ENCODE measurements at places on chromosomes 6 and 20.

DNA sequence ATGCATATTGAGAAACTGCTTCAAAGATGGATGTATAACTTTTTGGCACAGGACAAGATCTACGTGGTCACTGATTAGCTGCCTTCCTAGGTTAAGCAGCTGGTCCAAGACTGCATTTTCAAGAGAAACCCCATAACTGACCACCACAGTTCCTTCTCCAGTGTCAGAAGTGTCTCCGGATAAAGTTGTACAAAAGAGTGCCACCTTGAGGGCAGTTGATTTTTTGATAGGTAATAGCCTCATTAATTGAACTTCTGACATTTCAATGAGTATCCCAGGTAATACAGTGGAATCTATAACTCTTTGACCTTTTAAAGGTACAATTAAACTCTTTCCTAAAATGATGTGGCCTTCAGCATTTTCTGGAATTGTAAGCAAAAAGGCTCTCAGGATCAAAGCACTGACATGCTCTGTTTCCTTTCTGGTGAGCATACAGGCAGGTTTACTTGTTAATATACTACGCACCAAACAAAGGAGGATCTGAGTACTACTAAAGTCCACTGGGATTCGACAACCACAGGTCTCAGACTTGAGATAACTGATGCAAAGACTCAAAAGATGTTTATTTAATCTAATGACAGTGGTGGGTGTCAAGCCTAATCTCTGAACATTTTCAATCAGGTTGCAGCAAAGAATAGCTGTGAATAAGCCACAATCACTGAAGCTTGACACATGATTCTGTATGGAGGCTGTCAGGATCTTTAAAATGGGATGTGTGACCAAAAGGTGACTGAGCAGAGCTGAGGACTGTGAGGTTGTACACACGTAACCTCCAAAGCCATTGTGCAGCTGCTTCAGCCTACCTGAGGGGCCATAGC, 21.2 kb downstream of the MKKS start:
- H3K27me3 ChIP-seq: no peaks in the 10 kb centered on the region
- H3K36me3 ChIP-seq: peaks cover 5% of the 10 kb centered on the region
- H3K4me3 ChIP-seq: no peak overlapping the region
- H3K4me1 ChIP-seq: peaks cover 11% of the 10 kb centered on the region
- no peak overlapping the region for H3K27ac ChIP-seq
- no peak for DNase-seq

DNA sequence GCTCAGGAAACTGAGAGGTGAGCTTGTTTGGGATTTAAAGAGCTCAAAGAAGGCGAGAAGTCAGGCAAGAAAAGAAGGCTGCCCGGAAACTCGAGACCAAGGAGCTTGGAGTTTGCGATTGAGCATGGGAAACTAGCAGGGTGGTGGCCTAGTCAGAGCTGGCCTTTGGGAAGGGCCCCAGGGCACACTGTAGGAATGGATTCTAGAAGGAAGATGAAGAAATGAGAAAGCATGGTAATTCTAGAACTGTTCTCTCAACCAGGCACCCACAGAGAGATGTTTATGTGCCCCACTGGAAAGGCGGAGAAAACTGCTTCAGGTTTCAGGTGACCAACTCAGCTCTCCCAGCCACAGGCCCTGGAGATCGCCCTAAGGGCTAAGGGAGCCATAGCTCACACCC, 126.2 kb downstream of the FOXO3 start:
- H3K4me3 ChIP-seq: no peak overlapping the region
- DNase-seq: no peak
- H3K27ac ChIP-seq: no peak overlapping the region
- H3K27me3 ChIP-seq: no peaks in the 10 kb centered on the region
- peaks cover 4% of the 10 kb centered on the region for H3K36me3 ChIP-seq

DNA sequence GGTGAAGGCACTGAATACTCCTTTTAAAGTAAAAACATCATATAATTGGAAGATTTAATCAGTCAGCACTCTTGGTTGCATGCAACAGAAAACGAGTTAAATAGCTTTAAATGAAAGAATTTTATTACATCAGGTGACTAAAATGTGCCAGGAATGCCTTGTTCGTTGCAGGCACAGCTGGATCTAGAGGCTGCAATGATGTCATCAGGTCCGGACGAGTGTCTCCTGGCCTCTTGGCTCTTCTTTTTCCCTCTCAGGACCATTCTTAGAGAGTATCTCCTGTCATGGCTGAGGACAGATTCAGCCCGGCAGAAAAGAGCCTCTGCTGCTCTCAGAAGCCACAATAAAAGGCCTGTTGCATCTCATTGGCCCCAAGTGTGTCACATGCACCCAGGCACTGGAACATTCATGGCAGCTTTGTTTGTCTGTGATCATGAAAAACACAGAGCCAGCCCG, 510.7 kb upstream of the SULF2 start:
- H3K27me3 ChIP-seq: peaks cover 54% of the 10 kb centered on the region
- no peaks in the 10 kb centered on the region for H3K4me1 ChIP-seq
- peaks cover 1% of the 10 kb centered on the region for H3K36me3 ChIP-seq
- no peak overlapping the region for H3K27ac ChIP-seq
- no peak overlapping the region for H3K4me3 ChIP-seq
- no peak for DNase-seq

- DNase-seq: no peak
- H3K4me1 ChIP-seq: no peaks in the 10 kb centered on the region
- H3K4me3 ChIP-seq: no peak overlapping the region
- H3K36me3 ChIP-seq: peaks cover 2% of the 10 kb centered on the region
- H3K27ac ChIP-seq: no peak overlapping the region
These were observed 8.6 kb upstream of the YTHDF1 start for GRCh38 chr20:63224412-63225081.

- H3K4me1 ChIP-seq: no peaks in the 10 kb centered on the region
- no peaks in the 10 kb centered on the region for H3K27me3 ChIP-seq
- no peaks in the 10 kb centered on the region for H3K36me3 ChIP-seq
- H3K27ac ChIP-seq: no peak overlapping the region
- DNase-seq: no peak
These were observed 401.6 kb upstream of the SULF2 start for GRCh38 chr20:48186915-48187314.

DNA sequence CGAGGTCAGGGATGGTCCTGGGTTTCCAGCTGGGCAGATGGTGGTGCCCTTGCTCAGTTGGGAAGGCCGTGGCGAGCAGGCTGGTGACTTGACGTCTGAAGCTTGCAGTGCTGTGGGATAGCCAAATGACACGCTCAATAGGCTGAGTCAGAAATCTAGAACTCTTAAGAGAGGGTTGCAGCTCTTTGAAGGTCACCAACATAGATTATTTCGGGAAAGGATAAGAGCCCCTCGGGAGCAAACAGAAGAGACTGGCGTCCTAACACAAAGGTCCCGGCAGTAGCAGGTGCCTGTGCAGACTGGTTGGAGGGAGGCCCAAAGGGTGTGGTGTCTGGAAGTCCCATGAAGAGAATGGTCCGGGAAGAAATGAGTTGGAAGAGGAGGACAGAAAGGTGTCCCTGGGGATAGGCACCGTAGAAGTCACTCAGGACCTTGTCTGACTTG, 18.4 kb downstream of the PKIG start:
- no peak for DNase-seq
- no peaks in the 10 kb centered on the region for H3K36me3 ChIP-seq
- no peak overlapping the region for H3K27ac ChIP-seq
- no peak overlapping the region for H3K4me3 ChIP-seq

DNA sequence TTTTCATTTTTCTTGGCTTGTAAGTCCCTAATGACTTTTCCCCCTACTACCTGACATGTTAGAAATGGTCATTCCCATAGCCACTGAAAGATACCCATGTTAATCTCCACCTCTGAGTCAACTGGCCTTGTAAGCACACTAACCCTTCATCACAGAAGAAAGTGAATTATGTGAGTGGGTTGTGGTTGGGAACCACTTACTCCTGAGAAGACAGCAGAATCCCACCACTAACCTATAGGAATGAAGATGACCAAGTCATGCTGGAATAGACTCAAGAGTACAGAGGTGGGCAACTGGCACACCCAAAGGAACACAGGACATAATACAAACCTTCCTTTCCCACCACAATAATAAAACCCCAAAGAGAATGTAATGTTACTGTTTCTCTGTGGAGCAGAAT, 30.1 kb downstream of the RAMACL start:
- H3K36me3 ChIP-seq: no peaks in the 10 kb centered on the region
- H3K27me3 ChIP-seq: peaks cover 34% of the 10 kb centered on the region
- H3K4me1 ChIP-seq: no peaks in the 10 kb centered on the region
- H3K4me3 ChIP-seq: no peak overlapping the region

GRCh38 chr20:37468886-37469285, 52.2 kb upstream of the NNAT start:
- no peaks in the 10 kb centered on the region for H3K36me3 ChIP-seq
- peaks cover 6% of the 10 kb centered on the region for H3K4me1 ChIP-seq
- H3K27ac ChIP-seq: no peak overlapping the region
- no peak overlapping the region for H3K4me3 ChIP-seq
- no peak for DNase-seq
- peaks cover 47% of the 10 kb centered on the region for H3K27me3 ChIP-seq

DNA sequence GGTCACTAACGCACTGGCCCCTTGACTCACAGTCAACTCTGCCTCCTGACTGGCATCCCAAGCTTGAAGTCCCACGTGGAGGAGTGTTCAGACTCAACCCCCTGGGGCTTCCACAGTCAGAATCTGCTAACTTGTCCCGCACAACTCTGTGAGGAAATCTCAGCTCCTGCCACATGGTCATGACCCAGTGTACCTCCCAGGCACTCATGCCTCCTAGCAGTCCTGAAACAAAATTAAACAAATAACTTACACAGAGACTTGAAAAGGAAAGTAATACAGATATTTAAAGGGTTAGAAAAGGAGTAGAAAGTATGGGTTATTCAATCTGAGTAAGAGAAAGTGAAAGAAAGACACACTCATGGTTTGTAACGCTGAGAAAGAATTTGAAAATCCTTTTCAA, 134.9 kb downstream of the GMDS start:
- peak overlapping the region; percentile 69 for H3K4me3 ChIP-seq
- H3K27me3 ChIP-seq: no peaks in the 10 kb centered on the region
- H3K4me1 ChIP-seq: peaks cover 23% of the 10 kb centered on the region
- H3K27ac ChIP-seq: peak overlapping the region; percentile 83

DNA sequence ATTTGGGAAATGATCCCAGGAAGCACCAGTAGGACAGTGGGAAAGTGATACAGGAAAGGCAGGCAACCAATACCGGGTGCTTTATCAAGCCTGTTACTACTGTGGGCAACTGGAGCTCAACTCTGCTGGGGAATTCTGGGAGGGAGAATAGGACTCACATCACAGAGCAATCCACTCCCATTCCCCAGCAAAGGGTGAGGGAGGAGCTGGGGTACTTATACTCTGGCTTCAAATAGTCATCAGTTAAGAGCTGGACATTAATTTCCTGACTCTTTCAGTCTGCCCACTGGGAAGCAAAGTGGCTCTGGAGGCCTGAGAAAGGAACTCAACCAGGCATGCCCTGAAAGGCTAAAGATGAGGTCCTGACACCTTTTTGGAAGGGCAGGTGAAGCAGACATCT, 17.5 kb upstream of the CDH22 start:
- no peaks in the 10 kb centered on the region for H3K4me1 ChIP-seq
- no peak overlapping the region for H3K4me3 ChIP-seq
- H3K27me3 ChIP-seq: peaks cover 76% of the 10 kb centered on the region
- no peak for DNase-seq
- H3K36me3 ChIP-seq: no peaks in the 10 kb centered on the region
- H3K27ac ChIP-seq: no peak overlapping the region

- no peak overlapping the region for H3K4me3 ChIP-seq
- no peaks in the 10 kb centered on the region for H3K36me3 ChIP-seq
- H3K27ac ChIP-seq: no peak overlapping the region
These were observed 50.3 kb downstream of the OLIG3 start for GRCh38 chr6:137443901-137444300.

Measured in central memory CD8-positive, alpha-beta T cell (primary cell).